Activated CD4-positive, alpha-beta T cell treated with anti-CD3 and anti-CD28 coated beads for 24 hours (primary cell): ENCODE measurements at places on chromosomes 3 and 15.

- no peak for DNase-seq
These were observed 1.4 kb downstream of the MTMR10 start for GRCh38 chr15:30990036-30990435.

DNA sequence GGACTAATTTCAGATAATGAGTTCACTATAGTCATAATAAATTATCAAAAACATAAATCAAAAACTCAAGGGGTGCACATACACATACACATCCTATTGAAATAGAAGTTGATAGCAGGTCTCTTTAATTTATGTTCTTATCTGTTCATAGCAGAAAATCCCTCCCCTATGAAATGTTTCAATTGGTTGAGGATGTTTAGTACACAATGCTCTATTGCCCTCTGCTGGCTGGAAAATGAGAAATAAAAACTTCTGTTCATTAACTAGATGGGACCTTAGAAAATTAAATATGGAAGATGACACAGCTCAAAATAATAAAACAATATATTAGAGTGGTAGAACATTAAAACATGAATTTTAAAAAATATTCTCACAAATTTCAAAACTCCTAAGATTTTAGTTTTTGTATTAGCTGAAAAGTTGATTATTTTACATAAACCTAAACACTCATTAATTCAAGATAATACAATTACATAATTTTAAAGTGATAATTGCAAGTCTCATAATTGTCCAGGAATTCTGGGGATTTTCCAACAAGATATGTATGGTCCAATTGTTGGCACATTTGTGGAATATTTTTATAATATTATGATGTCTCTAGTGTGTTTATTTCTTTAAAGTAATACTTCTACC is 735.0 kb downstream of the ROBO1 start:
- no peak for DNase-seq

- DNase-seq = no peak
These were observed 478.7 kb downstream of the MFSD1 start for GRCh38 chr3:159280386-159281191.

DNA sequence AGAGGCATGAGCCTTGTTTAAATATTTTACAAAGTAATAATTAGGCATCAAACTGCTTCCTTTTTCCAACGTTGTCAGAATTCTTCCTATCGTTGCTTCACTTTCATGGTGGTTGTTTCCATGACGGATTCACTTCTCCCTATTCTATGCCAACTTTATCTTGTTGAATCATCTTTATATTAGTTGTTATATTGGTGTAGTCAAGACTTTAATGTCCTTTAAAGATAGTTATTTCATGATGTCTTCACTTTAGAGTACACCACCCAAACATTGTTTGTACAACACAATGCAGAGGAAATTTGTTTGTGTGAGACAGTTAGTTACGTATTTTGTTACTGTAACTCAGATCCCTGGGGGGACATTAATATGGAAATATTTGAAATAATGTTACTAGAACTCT is 61.9 kb downstream of the CRYBG3 start:
- DNase-seq = no peak

GRCh38 chr3:155010416-155010815 is 69.7 kb upstream of the MME start:
- DNase-seq = no peak

DNA sequence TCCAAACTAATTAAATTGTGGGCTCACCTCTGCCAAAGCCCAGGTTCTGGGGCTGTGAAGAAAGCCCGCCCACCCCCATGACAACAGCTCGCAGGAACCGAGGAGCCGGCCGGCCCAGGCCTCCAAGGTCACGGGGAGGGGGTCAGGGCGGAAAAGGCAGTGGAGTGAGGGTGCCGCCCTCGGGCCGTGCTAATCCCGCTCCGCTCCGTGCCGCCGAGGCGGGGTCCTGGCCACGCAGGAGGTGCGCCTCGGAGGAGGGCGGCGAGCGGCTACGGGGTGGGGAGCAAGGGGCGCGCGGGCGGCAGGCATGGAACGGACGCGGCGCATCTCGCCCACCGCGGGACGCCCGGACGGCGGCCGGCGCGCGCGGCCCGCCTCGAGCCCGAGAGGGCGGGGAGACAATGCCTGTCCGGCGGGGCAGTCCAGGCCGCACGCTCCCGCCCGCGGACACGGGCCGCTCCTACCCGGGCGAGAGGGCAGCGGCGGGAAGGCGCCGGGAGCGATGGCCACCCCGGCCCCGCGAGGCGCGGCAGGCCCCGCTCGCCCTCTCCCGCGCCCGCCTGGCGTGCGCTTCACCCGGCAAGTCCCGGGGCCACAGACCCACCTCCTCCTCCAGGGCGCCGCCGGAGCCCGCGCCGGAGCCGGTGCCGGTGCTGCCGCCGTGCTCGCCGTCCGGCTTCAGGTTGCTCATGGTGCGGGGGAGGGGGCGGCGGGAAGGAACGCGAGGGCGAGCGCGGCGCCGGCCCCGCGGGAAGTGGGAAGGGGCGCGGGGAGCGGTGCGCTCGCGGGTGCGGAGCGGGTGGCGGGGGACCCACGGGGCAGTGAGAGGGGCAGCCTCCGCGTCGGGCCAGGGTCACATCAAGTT is 528 bp downstream of the RBPMS2 start:
- DNase-seq = no peak
